ENCODE measurements at places on chromosomes 4 and X.

- DNase-seq = no peak
These were observed 6.5 kb downstream of the BBS7 start for GRCh38 chr4:121863799-121864198.

GRCh38 chrX:107445146-107445545 is 4.3 kb upstream of the FRMPD3 start:
- no peak for DNase-seq

DNA sequence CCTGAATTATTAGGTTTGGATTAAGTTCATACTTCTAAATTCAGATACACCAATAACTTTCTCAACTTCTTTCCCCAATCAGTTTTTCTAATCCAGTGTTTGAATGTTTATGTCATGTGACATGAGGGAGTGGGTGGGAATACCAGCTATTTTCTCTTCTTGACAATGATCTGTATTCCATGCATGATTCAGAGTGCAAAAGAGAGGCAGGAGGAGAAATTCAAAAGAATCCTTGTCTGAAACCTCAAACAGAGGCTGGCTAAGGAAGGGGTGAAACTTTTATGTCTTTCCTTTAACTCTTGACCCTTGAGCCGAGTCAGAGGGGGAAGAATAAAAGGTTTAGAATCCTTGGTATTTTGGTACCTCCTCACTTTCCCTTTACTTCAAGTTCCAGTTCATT is 544.7 kb downstream of the SPRY1 start:
- peak; percentile 73 for DNase-seq

- DNase-seq = peak; percentile 85
These were observed 74.7 kb downstream of the PAQR3 start for GRCh38 chr4:78864405-78865024.

DNA sequence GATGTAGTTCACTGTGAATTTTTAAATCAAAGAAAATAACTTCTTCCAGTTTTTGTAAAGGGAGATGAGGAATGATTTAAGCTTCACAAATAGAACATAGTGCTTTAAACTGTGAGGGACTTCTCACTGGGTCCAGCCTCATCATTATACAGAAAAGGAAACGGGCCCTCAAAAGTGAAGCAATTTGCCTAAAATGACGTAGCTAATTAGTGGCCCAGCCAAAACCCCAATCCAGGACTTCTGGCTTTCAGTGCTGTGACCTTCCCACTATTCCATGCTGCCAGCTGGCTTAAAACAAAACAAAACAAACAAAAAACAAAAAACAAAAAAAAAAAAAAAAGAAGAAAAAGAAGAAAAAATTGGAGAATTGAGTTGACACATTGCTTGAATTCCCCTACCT is 45.0 kb upstream of the STOX2 start:
- DNase-seq = no peak

GRCh38 chrX:74523224-74523623 is 91.2 kb downstream of the RLIM start:
- no peak for DNase-seq

DNA sequence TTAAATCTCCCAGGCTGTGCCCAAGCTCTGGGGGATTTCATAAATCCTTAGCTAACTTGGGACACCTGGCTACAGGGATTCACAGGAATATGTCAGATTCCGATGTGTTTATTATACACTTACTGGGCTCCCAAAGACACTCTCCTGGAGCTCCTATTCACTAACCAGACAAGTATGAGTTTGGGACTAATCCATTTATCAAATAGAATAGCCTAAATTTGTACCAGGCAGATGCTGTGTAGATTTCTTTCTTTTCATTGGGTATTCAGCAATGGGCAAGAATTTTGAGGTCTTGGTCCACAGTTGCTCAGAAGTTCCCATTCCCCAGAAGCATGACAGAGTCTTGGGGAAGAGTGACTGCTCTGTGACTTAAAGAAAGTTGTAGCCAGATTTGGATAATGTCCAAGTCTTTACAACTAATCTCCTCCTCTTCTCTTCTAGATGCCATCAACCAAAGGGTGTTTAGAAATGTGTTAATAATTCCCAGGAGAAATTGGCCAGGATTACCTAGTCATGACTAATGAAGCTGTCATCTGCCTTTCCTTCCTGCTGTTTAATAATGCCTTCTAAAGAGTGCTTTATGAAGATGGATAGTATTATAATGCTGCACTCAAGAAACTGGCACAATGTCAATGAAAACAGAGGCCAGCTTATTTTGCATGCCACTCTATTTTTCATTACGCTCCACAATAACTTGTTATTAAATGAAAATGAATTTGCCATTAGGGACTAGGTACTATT is 120.9 kb downstream of the CHIC2 start:
- DNase-seq = peak; percentile 80

DNA sequence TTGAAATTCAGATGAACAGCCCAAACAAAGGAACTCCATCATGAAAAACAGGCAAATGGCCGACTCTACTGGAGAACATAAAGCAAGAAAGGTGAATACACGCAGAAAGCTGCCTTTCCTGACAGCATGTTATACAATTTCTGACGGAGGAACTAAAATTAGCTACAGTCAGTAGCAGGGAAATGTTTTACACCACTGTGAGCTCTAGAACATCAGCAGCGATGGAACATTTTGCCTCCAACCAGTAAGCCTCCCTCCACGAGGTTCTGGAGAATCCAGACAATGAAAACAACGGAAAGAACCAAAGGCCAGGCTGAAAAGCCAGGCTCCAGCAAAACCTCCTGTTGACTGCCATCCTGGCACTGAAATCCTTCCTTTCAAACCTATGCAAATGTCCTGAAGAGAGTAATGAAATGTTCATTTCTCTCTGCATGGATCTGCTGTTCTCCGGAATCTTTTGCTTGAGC is 78.9 kb downstream of the IRF2 start:
- no peak for DNase-seq

- peak; percentile 0 for DNase-seq
These were observed 38.7 kb downstream of the CNKSR2 start for GRCh38 chrX:21412883-21413282.

- peak; percentile 39 for DNase-seq
These were observed 568.8 kb upstream of the TENM3 start for GRCh38 chr4:181674315-181674875.

DNA sequence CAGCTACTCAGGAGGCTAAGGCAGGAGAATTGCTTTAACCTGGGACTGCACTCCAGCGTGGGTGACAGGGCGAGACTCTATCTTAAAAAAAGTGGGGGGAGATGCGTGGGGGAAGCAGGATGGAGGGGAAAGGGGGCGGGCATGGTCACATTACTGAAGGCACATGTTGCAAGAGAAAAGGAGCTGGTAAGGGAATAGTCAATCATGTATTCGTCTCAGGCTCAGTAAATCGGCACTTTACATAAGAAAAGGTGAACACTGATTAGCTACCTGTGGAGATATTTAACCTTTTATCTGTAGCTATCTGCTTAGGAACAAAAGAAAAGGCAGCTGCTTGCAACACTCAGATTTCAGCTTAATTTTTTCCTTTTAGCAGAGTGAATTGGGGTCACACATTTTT is 132.5 kb downstream of the PLS3 start:
- DNase-seq = no peak

GRCh38 chr4:95377366-95377900 is 171.3 kb downstream of the UNC5C start:
- DNase-seq = no peak

DNA sequence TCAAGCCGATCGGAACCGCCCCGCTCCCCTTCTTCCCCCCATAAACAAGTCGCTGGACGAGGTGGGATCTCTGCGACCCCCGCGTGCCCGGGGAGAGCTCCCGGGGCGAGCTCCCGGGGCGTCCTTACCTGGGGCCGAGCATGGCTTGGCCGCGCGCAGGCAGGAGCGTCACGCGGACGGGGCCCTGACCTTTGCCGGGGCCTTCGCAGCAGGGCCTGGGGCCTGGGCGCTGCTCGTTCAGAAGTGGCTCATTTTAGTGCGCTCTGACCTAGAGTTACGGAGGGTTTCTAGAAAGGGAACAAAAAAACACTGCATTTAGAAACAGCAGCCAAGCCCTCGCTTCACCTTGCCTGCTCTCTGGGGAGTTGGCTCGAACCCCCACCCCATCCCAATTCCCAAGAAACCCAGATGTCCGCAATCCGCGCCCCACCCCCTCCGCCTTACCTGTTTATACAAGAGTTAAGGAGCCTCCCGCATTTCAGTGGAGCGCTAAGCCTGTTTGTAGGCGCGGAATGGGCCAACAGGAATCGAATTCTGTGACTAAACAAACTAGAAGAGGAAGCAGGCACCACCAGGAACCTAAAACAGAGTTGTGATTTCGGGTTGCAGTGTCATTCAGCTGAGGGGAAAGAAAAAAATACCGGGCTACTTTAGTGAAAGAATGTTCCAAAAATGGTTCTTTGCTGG is 814 bp upstream of the RBM47 start:
- DNase-seq = no peak

DNA sequence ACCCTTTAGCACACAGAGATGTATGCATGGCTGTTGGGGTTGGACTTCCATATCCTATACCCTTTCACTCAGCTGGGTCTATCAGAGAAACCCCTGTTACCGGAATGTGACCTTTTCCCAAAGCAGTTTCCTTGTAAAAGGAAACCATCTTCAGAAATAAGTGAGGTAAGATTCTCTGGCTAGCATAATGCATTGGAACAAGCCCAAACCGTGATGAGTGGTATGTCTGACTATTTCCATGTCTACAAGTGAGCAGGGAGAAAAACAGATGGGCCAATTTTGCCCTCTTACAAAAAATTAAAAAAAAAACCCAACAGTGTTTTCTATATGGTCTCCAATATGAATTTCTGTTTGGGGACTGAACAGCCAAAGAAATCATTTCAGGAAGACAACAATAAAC is 283.9 kb downstream of the SMARCA1 start:
- no peak for DNase-seq

DNA sequence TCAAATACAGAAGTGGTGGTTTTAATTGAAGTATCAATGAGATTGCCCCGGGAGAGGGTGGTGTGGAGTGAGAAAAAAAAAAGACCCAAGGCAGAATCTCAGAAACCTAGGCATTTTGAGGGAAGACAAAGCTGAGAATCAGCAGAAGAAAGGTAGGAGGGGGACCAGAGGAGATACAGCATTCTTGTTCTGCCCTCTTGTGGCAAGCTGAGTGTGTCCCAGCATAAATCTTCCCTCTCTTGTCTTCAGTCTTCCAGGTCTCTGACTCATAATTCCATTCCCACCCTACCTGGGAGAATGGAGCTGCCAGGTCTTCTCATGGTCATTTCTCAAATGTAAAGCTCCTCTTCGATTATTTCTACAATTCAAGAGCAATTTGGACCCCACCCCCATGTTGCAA is 32.7 kb upstream of the MAGED1 start:
- DNase-seq = peak; percentile 5

DNA sequence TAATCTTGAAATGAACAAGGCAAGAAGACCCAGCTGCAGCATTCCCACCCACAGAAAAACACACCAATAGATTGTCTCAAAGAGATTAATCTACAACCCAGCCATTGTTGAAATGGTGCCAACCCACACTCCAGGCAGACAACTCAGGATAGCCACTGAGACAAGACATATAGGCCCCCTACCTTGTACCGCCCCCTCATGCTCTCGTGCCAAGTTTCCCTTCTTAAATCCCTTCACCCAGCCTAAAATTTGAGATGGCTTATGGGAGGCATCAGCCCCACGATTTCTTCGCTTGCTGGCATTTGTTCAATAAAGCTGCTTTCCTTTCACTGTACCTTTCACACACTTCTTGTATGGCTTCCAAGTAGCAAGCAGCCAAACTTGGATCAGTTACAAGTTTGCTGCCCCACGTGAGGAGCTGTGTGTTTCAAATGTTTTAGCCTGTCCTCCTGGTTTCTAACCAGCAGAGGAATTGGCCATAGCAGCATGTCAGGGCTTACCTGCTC is 1754.1 kb downstream of the C4orf33 start:
- no peak for DNase-seq

DNA sequence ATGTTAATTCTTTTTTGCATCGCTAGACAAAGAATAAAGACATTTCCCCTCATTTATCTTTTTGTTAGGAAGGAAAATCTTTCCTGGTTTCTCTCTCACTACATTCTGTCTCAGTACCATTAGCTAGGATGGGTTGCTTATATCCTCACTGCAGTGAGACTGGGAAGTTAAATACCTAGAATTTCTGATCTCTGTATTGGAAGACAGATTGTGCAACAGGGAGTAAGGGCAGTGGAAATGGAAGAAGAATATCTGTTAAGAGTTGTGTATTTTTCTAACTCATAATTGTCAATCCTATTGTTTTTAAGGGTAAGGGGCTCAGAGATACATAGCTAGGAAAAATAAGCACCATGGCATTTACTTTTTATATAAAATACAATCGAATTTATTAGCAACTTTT is 19.6 kb downstream of the PTPN13 start:
- DNase-seq = no peak

DNA sequence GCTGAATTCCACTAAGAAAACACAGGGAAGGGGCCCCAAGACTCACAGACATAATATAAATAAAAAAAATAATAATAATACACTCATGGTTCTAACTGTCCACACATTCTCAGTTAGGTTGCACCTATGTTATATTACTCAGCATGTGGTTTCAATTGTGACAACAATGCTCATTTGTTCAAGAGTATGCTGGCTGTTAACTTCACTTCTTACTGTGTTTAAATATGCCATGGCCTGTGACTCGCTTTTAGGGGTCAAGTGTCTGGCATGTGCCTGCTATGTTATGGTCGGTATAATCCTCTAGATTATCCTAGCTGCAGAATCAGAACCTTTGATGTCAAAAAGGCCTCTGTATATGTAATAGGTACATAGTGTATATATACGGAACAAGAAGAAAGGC is 324.8 kb upstream of the INTU start:
- DNase-seq = peak; percentile 29

GRCh38 chrX:8879750-8880149 is 78.6 kb upstream of the FAM9A start:
- DNase-seq = no peak

GRCh38 chrX:126820700-126821420 is 1.3 kb downstream of the PRR32 start:
- DNase-seq = no peak

DNA sequence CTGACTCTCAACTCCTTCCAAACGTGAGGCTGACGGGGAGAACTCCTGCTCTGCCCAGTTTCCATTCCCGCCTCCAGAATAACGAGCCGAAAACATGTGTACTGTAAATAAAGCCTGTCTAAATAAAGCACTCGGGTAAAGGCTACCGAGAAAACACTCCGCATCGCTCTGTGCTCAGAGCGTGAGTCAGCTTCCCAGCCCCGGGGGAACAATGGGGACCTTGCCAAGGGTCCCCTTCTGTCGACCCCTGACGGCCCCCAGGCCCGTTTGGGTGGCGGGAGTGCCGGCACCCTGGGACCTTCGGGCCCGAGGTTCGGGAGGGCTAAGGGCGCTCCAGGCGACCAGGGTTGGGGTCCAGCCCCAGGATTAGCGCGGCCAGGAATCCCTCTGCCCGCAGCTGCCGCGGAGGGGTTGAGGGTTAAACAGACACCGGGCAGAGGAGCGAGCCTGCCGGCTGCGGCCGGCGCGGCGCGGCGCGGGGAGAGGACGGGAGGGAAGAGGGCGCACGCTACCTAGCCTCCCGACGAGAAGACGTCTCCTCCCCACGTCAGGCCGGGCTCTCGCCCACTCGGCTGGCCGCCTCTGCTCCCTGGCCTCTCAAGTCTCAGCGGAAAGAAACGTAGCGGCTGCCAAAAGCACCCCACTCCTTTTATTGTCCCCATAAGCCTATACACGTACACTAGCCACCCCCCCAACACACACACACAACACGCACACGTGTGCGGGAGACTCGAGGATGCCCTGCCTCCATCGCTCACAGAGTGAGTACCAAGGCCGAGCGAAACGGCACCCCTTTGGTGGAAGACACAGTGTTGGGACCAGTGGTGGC is 85.5 kb downstream of the BCOR start:
- DNase-seq = peak; percentile 55
